Chondrocyte (in vitro differentiated cells): ENCODE measurements at places on chromosomes 4 and X. TPM values are rescaled to one million over a fixed set of nuclear protein-coding genes. Genes with fewer than 3 reads are reported as not detected.

HPGD gene
- not detected in 3 replicates for total RNA-seq

TMEM47 gene
- 63.7 to 65.6 TPM (median 64.1 TPM) in 3 replicates for total RNA-seq

NLRP2B gene
- not detected in 3 replicates for total RNA-seq

LYAR gene
- 6.3 to 9.5 TPM (median 6.6 TPM) in 3 replicates for total RNA-seq

DNA sequence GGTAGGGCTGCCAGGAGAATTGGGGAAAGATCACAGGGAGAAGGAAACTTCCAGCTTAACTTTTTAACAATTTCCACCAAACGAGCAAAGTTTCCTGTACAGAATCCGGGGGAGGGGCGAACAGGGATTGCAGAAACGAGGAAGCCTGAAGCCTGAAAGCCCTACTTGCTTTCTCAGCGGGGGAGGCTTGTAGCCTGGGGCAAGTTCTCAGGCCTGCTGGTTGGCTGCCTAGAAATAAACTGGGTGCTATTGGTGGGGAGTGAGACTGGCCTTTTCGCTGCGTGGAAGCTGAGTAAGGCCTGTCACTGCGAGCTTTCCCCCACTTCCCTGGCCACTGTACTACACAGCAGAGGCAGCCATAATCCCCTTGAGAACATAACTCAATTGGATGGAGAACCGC lies 110.8 kb upstream of the ATP8A1 start:
- H3K27me3 ChIP-seq, result no peaks in the 10 kb centered on the region
- H3K4me1 ChIP-seq, result no peaks in the 10 kb centered on the region
- no peak for DNase-seq

- H3K4me1 ChIP-seq, result peaks cover 9% of the 10 kb centered on the region
- peak; percentile 67 for DNase-seq
- H3K27me3 ChIP-seq, result peaks cover 7% of the 10 kb centered on the region
- H3K36me3 ChIP-seq, result no peaks in the 10 kb centered on the region
- no peak overlapping the region for H3K27ac ChIP-seq
Observed at GRCh38 chrX:129760155-129760554, 19.6 kb upstream of the SASH3 start.

DNA sequence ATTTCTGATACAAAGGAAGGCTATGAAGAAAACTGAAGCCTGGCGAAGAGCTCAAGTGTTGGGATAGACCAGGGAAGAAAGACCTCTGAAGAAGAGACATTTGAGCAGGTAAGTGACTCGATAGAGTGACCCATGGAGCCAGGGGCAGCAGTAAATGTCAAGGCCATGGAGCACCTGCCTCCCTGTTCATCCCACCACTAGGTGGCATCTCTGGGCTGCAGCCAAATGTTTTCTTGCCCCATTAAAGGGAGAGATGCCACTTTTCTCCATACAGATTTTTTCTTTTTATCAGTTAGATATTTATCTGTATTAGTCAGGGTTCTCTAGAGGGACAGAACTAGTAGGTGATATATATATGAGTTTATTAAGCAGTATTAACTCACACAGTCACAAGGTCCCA lies 4.9 kb upstream of the ZNF81 start:
- no peaks in the 10 kb centered on the region for H3K27me3 ChIP-seq
- H3K27ac ChIP-seq, result no peak overlapping the region
- H3K4me3 ChIP-seq, result no peak overlapping the region
- DNase-seq, result no peak

DNA sequence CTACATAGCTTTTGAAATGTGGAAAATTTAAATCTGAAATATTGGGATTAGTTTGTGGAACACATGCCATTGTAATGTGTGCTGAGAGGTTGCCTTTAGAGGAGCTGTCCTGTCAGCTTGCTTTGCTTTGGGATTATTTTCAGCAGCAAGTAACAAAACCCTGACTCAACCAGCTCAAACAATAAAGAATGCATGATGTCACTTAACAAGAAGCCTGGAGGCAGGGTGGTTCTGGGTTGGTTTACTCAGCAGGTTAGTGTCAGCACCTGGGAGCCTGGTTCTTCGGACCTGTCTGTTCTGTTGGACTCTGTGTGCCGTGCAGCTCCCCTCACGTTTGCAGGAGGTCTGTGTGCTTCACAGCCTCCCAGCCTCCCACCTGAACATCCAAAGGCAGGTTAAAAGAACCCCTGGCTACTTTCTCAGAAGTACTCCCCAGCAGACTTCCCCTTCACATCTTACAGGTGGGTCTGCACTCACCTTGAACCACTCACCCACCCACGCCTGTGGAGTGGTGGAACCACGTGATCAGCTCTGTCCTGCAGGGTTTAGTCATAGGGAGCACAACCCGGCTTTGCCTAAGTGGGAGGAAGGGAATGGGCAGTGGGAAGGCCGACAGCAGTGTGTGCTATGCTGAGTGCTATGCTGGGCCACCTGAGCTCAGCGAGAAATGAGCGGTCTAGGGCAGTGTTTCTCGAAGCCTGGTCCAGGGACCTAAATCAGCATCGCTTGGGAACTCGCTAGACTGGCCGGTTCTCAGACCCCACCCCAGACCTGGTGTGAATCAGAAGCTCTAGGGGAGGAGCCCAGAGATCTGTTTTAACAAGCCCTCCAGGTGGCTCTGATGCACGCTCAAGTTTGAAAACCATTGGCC lies 20.4 kb downstream of the TMEM131L start:
- no peak overlapping the region for H3K4me3 ChIP-seq
- DNase-seq, result no peak
- no peaks in the 10 kb centered on the region for H3K36me3 ChIP-seq
- no peaks in the 10 kb centered on the region for H3K27me3 ChIP-seq
- peaks cover 46% of the 10 kb centered on the region for H3K4me1 ChIP-seq

GRCh38 chrX:150543230-150544155 lies 24.9 kb upstream of the MTM1 start:
- H3K36me3 ChIP-seq, result no peaks in the 10 kb centered on the region
- H3K27me3 ChIP-seq, result no peaks in the 10 kb centered on the region
- H3K27ac ChIP-seq, result no peak overlapping the region

- H3K36me3 ChIP-seq, result no peaks in the 10 kb centered on the region
- H3K27me3 ChIP-seq, result peaks cover 15% of the 10 kb centered on the region
- no peak for DNase-seq
Observed at GRCh38 chr4:37464373-37465128, 220.0 kb downstream of the NWD2 start.

DNA sequence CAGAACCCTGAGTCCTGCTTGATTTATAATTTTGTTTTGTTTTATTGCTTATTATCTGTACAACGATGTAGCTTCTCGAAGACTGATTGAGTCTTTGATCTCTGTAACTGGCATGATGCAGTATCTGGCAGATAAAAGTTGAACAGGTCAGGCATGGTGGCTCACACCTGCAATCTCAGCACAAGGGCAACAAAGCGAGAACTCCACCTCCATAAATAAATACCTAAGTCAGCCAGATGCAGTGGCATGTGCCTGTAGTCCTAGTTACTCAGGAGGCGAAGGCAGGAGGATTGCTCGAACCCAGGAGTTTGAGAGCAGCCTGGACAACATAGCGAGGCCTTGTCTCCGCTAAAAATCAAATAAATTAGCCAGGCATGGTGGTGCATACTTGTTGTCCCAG lies 15.7 kb upstream of the WDR19 start:
- H3K4me3 ChIP-seq, result no peak overlapping the region
- no peak for DNase-seq
- no peaks in the 10 kb centered on the region for H3K36me3 ChIP-seq
- H3K27ac ChIP-seq, result no peak overlapping the region

DNA sequence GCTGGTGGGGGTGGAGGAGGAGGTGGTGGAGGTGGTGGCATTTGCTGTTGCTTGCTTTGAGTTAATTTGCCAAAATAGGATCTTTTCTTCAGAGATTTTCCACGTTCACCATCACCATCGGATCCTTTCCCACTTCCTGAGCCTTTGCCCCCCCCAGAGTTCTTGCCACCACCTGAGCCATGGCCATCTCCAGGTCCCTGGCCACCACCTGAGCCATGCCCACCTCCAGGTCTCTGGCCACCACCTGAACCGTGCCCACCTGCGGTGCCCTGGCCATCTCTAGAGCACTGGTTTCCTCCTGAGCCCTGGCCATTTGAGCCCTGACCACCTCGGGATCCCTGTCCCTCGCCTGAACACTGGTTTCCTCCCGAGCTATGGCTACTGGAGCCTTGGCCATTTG lies 1.9 kb downstream of the IRS4 start:
- H3K27ac ChIP-seq, result no peak overlapping the region
- no peaks in the 10 kb centered on the region for H3K36me3 ChIP-seq
- H3K4me1 ChIP-seq, result peaks cover 30% of the 10 kb centered on the region

- DNase-seq, result no peak
- H3K4me3 ChIP-seq, result no peak overlapping the region
- H3K27me3 ChIP-seq, result no peaks in the 10 kb centered on the region
- H3K36me3 ChIP-seq, result no peaks in the 10 kb centered on the region
Observed at GRCh38 chr4:124804584-124804983, 92.1 kb upstream of the ANKRD50 start.

DNA sequence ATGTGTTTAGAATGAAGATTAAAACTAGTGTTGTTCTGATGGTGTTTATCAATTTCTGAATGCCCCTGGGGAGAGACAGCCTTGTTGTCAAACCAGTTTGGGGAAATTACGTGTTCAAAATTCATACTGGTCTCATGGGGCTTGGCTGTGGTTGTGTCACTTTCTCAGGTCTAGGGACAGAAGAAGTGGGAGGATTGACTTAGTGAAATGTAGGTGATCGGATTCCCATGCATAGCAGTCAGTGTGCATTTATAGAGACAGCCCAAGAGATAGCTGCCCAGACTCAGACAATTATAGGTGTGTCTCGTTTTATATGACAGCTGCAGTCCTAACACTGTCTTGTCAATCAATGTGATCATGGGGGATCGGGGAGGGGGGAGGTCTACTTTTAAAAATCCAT lies 94.4 kb upstream of the CLCN4 start:
- H3K4me3 ChIP-seq, result no peak overlapping the region
- no peak overlapping the region for H3K27ac ChIP-seq
- H3K4me1 ChIP-seq, result no peaks in the 10 kb centered on the region
- no peaks in the 10 kb centered on the region for H3K27me3 ChIP-seq

- no peaks in the 10 kb centered on the region for H3K27me3 ChIP-seq
- H3K4me1 ChIP-seq, result no peaks in the 10 kb centered on the region
- H3K36me3 ChIP-seq, result no peaks in the 10 kb centered on the region
- H3K27ac ChIP-seq, result no peak overlapping the region
- H3K4me3 ChIP-seq, result no peak overlapping the region
Observed at GRCh38 chr4:109243871-109244270, 58.6 kb downstream of the COL25A1 start.

- peaks cover 8% of the 10 kb centered on the region for H3K4me1 ChIP-seq
- no peak overlapping the region for H3K4me3 ChIP-seq
- H3K27me3 ChIP-seq, result no peaks in the 10 kb centered on the region
- H3K36me3 ChIP-seq, result no peaks in the 10 kb centered on the region
- no peak overlapping the region for H3K27ac ChIP-seq
- no peak for DNase-seq
Observed at GRCh38 chr4:82523179-82523578, 38.6 kb downstream of the TMEM150C start.

DNA sequence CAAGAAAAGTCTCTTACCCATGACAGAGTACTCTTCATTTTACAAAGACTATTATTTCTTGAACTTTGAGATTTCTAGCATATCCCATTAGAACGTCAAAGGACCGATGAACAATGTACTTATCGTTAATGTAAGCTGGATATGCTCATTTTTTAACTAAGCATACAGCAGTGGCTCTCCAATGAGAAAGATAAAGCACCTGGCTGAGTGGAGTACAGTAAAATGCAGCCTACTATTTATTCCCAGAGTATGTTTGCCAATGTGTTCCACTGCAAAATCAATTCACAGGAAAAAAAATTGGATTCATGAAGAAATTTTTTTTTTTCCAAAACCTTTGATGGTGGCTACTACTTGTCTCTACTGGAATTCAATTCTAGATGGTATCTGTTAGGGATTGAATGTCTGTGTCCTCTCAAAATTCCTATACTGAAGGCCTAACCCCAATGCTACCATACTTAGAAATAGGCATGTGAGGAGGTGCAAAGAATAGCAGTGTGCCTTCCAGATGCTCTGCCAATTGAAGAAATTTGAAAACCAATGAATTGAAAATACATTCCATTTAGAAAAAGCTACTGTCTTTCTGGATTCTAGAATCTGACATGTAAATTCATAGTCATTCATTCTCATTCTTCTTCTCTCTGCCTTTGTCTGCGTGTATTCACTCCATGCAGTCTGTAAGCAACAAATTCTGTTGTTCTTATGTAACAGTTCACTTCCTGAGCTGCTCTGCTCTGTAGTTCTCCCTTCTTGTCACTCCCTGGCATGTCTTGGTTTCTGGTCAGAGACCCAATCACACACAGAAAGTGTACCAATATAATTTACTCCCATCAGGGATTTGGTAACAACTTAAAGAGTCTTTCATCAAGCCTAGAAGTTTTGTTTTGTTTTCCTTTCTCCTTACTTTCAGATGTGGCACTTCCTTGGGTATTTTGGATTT lies 61.4 kb downstream of the PAPSS1 start:
- peaks cover 18% of the 10 kb centered on the region for H3K4me1 ChIP-seq
- no peaks in the 10 kb centered on the region for H3K27me3 ChIP-seq
- no peak overlapping the region for H3K4me3 ChIP-seq
- H3K36me3 ChIP-seq, result peaks cover 11% of the 10 kb centered on the region
- no peak for DNase-seq
- peak overlapping the region; percentile 59 for H3K27ac ChIP-seq

DNA sequence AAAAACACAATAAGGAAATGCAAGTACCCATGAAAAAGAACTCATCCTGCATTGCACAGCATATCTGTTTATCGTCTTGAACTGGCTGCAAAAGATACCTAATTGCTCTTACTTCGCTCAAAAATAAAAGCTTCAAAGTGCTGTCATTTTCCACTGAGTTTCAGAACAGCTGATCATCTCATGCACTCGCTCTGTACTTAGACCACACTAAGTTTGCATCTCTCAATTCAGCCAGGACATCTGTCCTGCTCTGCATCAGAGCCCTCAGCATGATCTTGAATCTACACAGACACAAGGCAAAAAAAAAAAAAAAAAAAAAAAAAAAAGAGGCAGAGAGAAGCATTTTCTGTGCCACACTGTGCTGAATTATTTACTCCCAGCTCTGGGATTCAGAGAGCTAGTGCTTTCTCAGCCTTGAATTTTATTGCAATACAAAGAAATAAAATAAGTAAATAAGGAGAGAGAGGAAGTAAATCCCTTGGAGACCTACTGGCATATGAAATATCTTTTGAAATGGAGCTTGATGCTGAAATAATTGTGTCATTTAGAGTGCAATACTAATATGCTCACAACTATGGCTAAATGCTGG lies 81.3 kb downstream of the PPP1R2C start:
- H3K36me3 ChIP-seq, result no peaks in the 10 kb centered on the region
- no peak overlapping the region for H3K4me3 ChIP-seq
- no peak overlapping the region for H3K27ac ChIP-seq
- no peaks in the 10 kb centered on the region for H3K4me1 ChIP-seq
- no peak for DNase-seq

DNA sequence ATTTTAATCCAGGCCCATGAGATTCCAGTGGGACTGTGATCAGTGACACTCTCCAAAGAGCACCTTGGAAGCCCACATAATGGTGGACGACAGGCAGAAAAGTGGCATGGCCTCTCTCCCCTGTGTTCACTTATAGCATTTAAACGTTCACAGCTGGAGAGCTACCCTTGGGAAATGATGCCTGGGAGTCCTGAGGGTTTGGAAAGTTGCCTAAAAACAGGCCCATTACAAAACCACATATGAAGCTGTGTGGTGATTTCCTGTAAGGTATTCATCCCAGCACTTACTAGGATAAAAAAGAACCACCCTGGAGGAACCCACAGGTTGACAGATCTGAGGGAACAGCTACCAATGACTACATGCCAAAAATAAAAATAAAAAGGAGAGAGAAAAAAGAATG lies 193.2 kb downstream of the RASL11B start:
- no peak for DNase-seq
- H3K4me1 ChIP-seq, result peaks cover 21% of the 10 kb centered on the region
- H3K4me3 ChIP-seq, result no peak overlapping the region
- H3K36me3 ChIP-seq, result peaks cover 4% of the 10 kb centered on the region
- H3K27me3 ChIP-seq, result no peaks in the 10 kb centered on the region
